ENCODE measurements at places on chromosomes 11 and 22.

- no peak for DNase-seq
Observed at GRCh38 chr11:123360267-123360936, 69.7 kb upstream of the GRAMD1B start.

DNA sequence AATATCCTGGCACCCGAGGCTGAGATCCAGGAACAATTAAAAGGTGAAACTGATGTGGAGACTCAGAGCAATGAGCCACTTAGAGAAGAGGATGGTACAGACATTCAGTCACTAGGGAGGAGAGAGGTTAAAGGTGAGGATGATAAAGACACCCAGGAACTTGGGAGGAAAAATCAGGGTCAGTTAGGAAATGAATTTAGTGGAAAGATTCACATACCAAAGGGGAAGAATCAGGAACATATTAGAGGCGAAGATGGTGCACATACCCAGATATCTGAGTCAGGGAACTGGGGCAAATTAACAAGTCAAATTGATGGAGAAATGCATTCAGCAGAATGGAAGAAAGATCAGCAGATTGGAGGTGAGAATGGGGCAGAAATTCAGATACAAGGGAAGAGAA lies 4.1 kb upstream of the MEI1 start:
- DNase-seq: no peak

DNA sequence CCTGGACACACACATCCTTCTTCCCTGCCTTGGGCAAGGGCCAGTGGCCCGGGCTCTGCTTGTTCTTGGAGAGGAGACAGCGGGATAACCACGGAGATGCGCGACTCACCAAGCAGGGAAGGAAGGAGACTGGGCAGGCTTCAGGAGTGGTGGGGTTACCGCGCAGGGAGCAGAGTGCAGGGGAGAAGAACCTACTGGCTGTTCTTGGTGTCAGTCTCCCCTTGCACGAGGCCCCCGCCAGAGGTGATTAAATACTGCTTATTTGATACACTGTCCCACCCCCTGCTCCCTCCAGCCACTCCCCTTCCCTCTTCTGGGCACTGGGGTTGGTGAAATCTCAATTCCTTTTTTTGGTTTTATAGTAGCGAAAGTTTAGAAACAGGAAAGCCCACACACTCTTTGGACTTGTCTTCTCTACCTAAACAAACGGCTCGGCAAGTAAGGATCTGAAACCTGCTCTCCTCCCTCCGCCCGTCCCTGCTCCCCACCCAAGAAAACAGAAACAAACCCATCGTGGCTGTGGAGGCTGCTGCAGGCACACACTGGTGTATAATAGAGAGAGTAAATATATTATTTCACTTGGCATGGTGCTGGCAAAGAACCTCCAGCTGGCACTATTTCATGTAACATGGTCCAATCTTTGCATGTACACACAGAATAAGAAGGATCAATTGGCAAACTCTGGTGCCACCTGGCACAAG lies 10.8 kb downstream of the LARGE2 start:
- DNase-seq: peak; percentile 33

- no peak for DNase-seq
Observed at GRCh38 chr11:122232985-122233384, 117.0 kb upstream of the BLID start.

DNA sequence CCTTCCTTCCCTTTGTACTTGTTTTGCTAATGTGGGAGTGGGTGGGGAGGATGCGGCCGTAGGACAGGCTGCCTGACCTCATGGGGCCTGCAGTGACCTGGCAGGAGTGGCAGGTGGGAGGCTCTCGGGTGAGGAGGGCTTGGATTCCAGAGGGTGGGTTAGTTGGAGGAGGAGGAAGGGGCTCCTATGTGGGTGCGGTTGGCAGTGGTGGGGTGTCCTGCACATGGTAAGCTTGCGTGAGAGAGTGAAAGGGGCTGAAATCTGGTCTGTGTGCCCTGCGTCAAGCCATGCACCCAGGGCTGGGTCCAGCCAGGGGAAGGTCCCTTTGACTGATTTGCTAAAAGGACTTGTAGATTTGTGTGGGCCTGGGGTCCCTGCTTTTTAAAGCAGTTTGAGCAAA lies 90.7 kb upstream of the OR4B1 start:
- no peak for DNase-seq

GRCh38 chr11:114088216-114088615 lies 28.7 kb downstream of the ZBTB16 start:
- DNase-seq: no peak

GRCh38 chr22:50189184-50189848 lies 3.6 kb downstream of the TRABD start:
- no peak for DNase-seq

Measured in CD14-positive monocyte (primary cell).